GDM1 (cell line): ENCODE measurements at places on chromosomes 5 and 9.

DNA sequence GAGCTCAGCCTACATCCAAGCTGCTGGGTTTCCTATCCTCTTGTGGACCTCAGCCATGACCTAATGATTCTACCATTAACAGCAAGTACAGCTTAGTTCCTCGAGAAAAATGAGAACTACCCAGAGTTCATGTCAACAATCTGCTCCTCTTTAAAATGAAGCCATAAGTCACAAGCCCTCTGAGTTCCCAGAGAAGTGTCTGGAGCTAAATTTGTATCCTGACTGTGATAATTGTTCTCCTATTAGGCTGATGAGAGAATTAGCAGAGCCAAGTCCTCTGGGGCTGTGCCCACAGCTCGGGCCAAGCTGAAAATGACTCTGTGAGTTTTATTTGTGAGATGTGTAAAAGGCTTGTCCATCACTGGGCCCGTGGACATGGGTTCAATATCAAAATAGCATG lies 145.1 kb upstream of the SMIM23 start:
- no peak for DNase-seq

DNA sequence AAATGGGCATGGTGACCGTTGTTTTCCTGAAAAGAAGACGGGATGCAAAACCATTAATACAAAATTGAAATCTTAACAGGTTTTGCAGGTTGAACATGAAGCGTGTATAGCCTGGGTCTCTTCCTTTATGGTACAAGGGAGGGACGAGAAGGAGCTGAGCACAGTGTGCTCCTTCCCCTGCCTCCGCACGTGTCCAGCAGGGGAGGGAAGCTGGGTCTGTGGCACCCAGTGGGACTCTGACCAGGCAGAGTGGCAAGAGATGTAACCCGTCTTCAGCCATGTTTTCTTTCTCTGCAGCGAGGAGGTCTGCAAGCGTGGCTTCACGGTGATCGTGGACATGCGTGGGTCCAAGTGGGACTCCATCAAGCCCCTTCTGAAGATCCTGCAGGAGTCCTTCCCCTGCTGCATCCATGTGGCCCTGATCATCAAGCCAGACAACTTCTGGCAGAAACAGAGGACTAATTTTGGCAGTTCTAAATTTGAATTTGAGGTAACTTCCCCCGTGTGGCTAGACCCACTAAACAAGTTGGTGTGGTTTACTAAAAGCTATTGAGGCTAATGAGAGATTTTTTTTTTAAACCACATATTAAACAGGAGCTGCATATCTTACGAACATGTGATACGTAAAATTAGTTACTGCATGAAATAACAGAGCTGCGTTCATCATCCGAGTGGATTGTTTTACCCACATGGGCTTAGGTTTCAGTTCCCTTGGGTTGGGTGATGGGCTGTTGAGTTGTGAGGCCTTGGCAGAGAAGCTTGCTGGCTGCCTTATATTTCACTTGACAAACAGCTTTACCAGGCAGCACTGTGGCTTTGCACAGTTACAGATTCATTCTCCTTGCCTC lies 143.7 kb downstream of the TRIO start:
- no peak for DNase-seq

- no peak for DNase-seq
These were observed 38.3 kb upstream of the EGFL7 start for GRCh38 chr9:136624184-136624951.

GRCh38 chr5:173313351-173313801 lies 14.8 kb downstream of the STC2 start:
- no peak for DNase-seq

DNA sequence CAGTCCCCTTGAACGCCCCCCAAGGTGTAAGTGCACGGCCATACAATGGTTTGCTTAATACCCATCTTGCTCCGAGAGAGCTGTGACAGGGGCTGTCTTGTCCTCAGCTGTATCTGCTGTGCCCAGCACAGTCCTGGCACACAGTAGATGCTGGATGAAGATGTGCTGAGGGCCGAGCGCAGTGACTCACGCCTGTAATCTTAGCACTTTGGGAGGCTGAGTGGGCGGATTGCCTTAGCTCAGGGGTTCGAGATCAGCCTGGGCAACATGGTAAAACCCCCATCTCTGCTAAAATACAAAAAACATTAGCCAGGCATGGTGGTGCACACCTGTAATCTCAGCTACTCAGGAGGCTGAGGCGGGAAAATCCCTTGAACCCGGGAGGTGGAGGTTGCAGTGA lies 53.6 kb downstream of the C9orf50 start:
- no peak for DNase-seq

DNA sequence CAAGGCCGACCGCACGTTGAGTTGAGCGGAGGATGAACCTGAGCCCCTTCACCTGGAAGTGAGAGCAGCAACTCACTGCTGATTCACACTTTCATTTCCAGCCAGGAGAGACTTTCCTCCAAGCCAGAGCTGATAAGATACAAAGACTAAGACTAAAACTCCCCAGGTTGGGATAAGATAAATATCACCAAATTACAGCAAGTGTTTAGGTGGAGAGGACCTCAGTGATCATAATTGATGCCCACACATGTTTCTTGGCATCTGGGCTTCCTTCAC lies 6.4 kb upstream of the NKD2 start:
- DNase-seq = no peak
